Kidney epithelial cell (primary cell): ENCODE measurements at places on chromosomes 16 and 17. TPM values are rescaled to one million over a fixed set of nuclear protein-coding genes. Genes with fewer than 3 reads are reported as not detected.

- DNase-seq = no peak
Measured at GRCh38 chr16:83532634-83533033, 275.1 kb upstream of the HSBP1 start.

Gene NFE2L1
- 228 TPM in 2 replicates for total RNA-seq

Gene HASPIN
- 3.0 and 3.6 TPM in 2 replicates for total RNA-seq

Gene CCL23
- total RNA-seq = not detected in 2 replicates

DNA sequence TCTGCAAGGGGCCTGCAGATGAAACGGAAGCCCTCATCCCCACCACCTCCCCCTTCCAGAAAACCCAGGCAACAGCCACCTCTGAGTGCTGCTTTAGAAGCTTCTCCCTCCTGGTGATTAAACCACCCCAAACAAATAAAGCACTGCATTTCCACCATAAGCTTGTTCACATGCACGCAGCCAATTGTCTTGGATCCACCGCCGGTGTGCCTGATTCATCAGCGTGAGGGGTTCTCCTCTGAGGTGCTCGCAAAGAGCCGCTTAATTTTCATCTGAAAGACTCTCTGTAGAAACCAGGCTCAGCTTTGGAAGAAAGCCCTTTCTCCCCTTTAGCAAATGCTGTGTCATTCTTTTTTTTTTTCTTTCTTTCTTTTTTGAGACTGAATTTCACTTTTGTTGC, 155.2 kb upstream of the EEF2KMT start:
- DNase-seq = no peak

- no peak for DNase-seq
Measured at GRCh38 chr17:76435751-76436150, 17.2 kb downstream of the UBE2O start.

DNA sequence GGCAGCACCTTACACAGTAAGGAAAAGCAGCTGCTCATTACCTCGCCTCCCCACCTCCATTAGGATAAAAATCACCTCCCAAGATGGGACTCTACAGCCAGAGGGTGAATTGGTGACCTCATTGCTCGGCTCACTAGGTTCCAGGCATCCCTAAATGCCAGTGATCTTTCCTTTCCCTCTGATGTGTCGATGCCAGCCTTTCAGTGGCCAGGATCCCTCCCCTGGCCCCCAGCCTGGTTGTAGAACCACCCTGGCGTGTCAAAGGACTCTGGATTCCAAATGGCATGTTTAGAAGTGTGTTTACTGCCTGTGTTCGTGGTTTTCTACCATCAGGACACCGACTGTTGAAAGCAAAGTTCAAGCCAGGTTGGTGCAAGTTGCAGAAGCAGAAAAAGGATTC, 72.1 kb upstream of the LYRM9 start:
- DNase-seq = peak; percentile 85

Gene HSPB9
- not detected in 2 replicates for total RNA-seq

DNA sequence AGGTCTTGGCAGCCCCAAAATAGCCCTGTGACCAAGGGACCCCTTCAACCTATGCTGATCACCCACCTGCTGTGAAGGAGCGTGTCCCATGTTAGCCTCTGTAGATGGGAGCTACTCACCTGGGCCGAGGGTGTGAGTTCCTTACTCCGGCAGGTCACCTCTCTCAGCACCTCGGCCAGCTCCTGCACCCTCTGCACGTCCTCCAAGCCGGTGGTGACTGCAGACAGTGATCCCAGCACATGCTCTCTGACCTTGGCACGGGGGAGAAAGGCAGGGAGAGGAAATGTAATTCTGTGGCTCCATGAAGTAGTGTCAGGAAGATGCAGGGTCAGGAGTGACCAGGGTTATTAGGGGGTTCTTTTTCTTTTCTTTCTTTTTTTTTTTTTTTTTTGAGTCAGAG, 67.7 kb upstream of the BCO1 start:
- DNase-seq = no peak

GRCh38 chr16:53482123-53482522, 20.9 kb downstream of the AKTIP start:
- DNase-seq = no peak

DNA sequence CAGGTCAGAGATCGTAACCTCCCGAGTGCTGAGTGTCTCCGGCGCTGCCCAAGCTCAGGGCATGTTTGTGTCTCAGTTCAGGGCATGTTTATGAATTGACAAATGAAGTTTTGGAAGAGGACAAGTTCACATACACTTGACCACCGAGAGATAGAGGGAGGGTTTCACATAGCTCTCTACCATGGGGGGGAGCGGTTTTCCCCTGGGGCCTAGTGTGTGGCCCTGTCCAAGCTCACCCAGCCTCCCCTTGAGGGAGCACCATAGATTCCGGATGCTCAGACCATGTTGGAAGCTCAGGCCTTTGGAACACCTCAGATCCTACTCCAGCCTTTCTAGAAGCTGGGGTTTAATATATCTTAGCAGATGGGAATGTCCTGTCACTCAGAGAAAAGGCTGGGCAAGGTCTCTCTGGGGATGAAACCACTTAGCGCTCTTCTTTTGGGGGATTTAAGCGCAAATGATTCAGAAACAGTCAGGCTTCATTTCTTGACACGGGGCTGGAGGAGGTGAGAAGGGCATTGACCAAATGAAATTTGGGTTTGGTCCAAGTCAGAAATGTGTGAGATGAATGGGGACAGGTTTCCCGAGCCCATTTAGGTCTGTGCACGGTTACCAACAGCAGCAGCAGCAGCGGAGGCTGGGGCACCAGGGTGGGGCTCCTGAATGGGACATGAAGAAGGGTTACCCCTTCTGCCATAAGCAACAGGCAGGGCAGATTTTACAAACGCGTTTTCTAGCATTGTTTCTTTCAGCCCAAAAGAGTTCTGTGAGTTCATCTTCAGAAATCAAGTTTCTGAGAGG, 96.6 kb downstream of the METRNL start:
- DNase-seq = no peak

GRCh38 chr17:79951361-79952264, 84.1 kb downstream of the TBC1D16 start:
- peak; percentile 25 for DNase-seq

- no peak for DNase-seq
Measured at GRCh38 chr16:85600078-85600477, 13.0 kb upstream of the GSE1 start.

DNA sequence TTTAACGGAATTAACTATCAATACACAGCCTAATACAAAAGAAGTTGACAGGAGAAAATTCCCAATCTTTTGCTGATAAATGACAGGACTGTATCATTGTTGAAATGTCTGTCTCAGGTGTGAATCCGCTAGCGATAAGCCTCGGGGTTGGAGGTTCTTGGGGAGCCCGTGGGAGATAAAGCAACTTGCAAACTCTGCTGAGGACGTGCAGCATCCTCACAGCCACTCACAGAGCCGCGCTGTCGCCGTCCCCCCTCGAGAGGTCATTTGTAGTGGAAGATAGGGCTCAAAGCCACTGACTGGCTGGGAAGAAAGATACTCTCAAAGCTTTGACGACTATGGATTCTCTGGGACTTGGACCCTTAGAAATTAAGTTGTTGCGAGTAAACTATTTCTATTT, 17.0 kb downstream of the MAP1LC3B start:
- DNase-seq = no peak
